ENCODE measurements at places on chromosomes 5 and 9.
A peak's percentile ranks its signal among the peaks of the same experiment; 100 is the strongest.

DNA sequence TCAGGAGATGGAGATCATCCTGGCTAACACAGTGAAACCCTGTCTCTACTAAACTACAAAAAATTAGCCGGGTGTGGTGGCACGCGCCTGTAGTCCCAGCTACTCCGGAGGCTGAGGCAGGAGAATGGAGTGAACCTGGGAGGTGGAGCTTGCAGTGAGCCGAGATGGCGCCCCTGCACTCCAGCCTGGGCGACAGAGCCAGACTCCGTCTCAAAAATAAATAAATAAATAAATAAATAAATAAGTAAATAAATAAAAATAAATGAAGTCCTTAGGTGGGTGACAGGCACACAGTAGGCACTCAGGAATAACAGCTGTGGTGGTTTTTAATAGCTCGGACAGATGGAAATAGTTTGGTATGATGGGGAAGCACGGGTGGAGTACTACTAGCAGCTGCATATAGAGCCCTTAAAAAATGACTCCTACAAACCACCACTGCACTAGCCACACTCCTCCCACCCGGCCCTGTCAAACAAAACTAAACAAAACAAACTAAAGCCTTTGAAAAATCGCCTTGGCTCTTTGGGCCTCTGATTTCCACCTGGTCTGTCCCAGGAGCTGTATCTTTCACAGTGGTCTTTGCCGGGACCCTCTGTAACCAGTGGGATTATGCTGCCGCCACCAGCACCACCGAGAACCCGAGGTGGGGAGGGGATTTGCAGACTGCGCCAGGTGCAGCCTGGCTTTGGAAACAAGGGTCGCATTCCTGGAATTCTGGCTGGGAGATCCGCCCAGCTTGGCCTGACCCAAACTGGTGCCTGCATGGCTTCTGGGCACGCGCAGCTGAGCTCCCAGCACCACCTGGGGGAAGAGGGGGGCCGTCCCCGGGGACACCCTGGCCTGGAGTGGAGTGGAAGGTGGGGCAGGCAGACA, 5.1 kb upstream of the WDR5 start:
- no peak for DNase-seq

DNA sequence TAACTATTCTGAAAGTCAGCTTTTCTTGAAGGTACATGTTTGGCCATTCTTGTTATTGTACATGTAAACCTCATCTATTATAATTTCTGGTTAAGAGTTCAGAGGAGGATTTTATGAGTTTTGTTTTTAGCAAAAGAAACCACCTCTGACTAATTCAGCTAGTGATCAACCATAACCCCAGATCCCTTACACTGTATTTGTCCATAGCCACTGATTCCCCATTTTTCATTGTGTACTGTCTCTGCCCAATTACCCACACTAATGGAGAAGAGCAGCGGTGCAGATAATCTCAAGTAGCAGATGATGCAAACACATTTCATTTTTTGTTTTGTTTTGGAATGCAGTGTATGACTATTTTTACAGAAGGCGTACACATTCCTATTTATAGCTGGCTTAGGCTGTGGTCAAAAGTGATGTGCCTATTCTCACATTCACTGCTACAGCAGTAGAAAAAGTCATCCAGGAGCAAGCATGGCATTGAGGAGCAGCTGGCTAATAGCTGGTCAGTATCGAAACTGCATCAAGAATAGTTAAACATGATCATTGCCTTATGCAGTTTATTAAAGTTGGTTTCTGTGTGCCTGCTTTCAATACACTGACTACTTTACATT, 988.3 kb downstream of the DTWD2 start:
- DNase-seq = no peak

GRCh38 chr5:126519637-126520592, 75.1 kb downstream of the ALDH7A1 start:
- no peak for DNase-seq

- DNase-seq = no peak
Measured at GRCh38 chr5:56988490-56988889, 36.6 kb upstream of the MIER3 start.

DNA sequence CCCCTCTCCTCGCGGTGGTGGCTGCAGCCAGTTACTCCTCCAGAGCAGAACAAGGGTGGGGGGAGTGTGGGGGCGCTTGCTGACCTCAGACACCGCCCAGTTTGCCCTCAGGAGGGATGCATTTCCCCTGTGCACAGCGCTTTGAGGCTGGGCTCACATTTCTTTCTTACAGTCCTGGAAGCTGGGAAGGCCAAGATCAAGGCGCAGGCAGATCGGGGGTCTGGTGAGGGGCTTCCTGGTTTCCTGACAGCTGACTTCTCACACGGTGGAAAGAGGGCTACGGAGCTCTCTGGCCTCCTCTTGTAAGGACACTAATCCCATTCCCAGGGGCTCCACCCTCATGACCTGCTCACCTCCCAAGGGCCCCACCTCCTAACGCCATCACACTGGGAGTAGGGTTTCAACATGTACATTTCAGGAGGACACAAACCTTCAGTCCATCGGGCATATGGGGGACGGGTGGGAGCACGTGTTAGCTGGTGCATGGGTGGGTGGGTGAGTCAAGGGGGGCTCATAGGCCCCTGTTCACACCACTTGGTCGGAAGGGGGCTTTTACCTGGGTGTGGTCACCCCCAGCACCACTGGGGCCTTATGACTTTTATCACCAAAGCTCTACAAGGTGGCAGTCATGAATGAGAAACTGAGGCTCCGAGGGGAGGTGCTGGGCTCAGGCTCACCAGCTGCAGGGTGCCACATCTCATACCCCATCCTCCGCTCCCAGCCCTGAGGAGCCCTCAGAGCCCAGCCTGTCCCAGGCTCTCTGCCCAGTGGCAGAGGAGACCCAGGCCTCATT, 7.7 kb upstream of the SCGB3A1 start:
- DNase-seq = no peak

GRCh38 chr5:68011801-68012200, 203.8 kb upstream of the PIK3R1 start:
- DNase-seq = no peak

- no peak for DNase-seq
Measured at GRCh38 chr9:91771864-91772263, 178.2 kb downstream of the ROR2 start.

DNA sequence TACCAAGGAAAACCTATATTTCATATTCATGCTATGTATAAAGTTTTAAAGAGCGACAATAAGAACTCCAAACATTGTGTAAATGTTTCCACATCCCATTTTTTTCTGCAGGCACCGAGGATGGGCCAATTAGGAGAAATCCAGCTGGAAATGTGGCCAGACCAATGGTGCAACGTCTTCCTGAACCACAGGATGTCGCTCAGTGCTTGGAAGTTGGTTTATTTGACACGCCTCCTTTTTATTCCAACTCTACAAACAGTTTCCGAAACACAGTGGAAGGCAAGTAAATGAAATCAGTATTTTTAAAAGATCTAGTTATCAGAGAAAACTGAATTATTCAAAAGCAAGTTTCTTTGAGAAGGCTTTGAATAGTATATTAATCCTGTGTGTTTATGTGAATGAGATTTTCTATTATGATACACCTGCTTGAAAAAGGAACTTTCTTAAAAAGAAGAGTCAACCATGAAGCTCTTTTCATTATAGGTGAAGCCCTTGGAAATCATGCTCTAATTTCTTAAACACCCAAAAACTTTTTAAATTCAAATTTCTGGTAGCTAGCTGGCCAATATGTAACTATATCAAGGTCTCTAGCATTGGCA, 9.1 kb downstream of the TYRP1 start:
- no peak for DNase-seq

- no peak for DNase-seq
Measured at GRCh38 chr5:159510282-159510681, 180.0 kb upstream of the IL12B start.

- DNase-seq = no peak
Measured at GRCh38 chr9:111276431-111277128, 53.4 kb downstream of the OR2K2 start.

DNA sequence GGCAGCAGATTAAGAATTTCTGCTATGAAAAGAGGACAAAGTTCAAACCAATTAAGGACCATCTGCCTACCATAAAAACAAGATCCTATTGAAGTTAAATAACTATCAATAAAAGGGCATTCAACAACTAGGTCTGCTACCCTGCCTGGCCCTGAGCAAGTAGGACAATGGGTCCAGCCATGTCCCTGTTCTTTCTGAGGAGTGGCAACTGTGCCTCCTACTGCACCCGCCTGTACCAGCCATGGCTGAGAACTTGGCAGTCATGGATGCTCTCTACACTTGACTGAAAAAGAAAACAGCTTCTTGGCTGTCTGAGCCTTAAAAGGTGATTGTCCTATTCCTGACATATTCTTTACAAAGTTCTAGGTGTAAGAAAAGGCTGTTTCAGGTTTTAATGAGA, 652.4 kb downstream of the PDE4D start:
- no peak for DNase-seq

- DNase-seq = no peak
Measured at GRCh38 chr5:68033029-68033428, 182.5 kb upstream of the PIK3R1 start.

- DNase-seq = no peak
Measured at GRCh38 chr5:95886340-95887044, 64.0 kb upstream of the GLRX start.

GRCh38 chr5:17069995-17070511, 134.0 kb upstream of the MYO10 start:
- DNase-seq = no peak

- peak; percentile 15 for DNase-seq
Measured at GRCh38 chr9:73219985-73220626, 68.4 kb downstream of the ANXA1 start.

- no peak for DNase-seq
Measured at GRCh38 chr5:83553000-83553486, 81.5 kb downstream of the VCAN start.

DNA sequence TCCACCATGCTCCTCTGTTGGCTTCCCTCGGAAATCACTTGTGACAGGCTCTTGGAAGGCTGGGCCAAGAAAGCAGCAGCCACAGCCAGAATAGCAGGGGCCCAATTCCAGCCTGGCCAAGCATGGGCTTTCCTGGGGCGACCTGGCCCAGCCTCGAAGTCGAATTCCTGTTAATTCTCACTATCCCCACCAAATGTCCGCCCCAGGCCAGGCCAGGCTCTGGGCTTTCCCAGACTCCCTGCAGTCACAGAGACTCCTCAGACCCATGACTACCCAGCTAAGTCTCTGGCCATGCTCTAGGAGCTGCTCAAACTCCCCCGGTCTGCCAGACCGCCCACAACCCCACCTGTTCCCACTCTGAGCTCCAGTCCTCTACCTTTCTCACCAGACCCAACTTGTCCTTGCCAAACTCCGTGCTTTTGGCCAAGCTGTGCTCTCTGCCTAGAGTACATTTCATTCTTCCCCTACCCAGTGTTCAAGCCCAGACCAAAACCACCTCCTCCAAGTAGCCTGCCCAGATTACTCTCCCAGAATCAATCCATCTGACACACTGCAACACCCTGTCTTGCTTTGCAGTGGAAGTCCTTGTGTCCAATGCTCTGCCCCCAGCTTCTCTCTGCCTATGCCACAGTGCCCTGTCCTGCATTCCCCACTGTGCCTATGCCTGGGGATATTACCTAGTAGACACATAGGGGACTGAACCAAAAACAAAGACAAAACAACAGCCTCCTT, 26.2 kb downstream of the SHB start:
- DNase-seq = no peak

DNA sequence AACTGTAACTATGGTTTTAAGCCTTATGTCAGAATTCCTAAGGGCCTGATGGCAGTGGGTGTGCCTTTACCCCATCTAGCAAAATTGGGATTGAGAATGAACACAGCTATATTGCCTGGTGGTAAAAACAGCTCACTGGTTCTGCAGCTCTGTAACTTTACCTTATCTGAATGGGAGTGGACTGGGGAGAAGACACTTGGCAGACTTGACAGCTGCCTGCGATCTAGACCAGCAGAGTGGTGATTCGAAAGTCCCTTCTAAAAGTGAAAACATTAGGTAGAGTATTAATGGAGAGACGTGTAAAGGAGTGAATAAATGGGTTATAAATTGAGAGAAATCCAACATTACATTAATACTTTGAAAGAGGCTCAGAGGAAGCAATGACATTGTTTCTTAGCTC, 289.1 kb upstream of the EDIL3 start:
- no peak for DNase-seq

GRCh38 chr9:5492965-5493678, 17.2 kb upstream of the PDCD1LG2 start:
- DNase-seq = no peak

DNA sequence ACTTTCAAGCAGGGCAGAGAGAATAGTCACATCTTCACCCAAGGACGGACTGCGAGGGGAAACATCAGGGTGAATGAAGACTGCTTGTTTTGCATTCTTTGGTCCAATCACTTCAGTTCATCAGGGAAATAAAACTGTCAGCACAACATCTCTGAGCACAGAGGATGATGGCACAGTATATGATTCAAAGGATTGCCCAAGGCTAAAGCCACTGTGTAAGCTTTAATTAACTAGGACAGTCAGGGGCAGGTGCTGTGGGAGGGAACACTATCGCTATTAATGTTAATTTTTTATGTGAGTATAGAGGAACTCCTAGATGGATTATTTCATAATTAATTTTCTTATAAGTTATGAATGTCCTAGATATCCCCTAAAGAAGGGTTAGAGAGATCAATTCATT, 112.1 kb downstream of the BASP1 start:
- DNase-seq = no peak

GRCh38 chr5:128528637-128529255, 9.3 kb downstream of the FBN2 start:
- DNase-seq = no peak

- DNase-seq = no peak
Measured at GRCh38 chr5:133995883-133996563, 8.8 kb downstream of the VDAC1 start.
